ENCODE measurements at places on chromosomes 2 and 18.

GRCh38 chr18:697800-698199 is 14.6 kb downstream of the ENOSF1 start:
- DNase-seq = no peak

DNA sequence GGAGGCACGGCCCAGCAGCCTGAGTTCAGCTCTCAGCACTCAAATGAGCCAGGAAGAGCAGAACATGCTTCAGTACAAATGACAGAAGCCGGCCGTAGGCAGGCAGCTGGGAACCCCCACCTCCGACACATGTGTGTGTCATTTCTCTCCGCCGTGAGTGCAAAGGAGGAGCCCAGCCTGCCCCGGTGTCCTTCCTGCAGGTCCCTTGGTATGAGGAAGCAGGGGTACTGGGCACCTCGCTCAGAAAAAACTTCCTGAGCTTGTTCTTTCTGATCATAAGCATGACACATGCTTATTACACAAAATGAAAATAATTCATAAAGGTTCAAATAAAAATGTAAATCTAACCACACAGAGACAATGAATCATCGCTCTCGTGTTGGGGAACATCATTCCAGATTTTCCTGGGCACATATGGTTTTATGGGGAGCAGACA is 35.3 kb downstream of the KCNF1 start:
- DNase-seq = no peak

DNA sequence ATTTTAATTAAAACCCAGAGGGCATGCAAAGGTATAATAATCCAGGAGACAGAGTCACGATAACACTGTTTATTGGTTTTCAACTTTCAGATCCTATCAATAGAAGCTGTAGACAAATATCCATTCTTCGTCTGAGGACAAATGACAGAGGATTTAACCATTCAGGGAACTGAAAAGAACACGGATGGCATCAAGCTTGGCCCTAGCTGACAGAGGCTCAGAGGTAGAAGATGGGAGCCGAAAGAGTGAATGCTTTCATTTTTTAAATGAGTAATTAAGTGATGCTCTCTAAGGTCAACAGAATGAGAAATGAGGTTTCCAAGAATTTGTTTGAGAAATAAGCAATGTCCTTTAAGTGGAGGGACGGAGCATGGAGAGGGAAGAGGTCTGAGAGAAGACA is 62.1 kb downstream of the BCL2 start:
- peak; percentile 24 for DNase-seq

DNA sequence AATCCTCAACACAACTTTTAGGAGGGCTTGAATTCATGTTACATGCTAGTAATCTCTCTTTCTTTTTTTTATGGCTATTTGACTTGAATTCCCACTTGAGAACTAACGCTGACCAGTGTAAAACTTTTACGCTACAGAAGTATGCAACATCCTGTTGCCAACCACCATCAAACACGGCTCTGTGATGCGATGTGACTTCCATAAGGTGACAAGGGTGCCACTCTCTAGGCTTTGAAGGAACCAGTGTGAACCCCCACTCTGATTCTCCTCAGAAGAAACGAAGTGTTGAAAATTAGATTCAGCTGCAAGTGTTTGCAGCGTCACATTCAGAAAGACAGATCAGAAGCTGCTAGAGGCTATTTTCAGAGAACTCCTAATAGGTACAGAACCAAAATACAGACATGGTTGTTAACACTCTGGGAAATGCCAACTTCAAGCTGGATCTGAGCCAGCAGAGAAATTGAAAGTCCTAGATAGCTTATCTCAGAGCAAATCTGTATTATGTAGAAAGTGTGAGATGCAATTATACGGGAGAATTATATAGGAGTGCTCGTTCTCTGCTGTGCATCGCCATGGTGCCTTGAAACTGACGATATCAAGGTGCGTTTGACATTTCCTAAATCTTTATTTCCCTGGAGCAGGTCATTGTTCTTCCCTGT is 271.2 kb downstream of the LPIN1 start:
- DNase-seq = no peak

DNA sequence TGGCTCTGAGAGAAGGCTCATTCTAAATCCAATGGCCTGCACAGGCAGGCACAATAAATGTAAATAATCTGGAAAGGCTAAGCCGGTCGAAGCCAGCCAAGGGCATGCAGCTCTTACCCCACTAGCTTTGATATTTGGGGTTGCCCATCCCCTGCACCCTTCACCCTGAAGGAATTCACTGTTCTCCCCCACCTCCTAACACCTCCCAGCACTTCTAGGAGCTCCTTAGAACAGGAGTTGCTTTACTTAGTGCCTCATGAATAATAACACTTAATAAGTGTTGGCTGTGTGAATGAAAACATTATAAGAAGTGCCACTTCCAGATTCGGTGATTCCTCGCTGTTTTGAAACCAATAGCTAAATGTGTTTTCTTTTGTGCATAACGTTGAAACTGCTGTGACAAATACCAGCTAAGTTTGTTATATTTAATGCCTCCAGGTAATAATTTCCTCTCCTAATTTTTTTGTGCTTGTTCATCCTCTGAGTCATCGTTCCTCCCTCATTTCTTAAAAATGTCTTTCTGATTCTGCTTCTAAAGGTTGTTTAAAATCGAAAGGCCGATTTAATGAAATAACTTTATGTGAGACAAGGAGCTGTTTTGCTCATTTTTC is 458.8 kb downstream of the METTL4 start:
- no peak for DNase-seq

DNA sequence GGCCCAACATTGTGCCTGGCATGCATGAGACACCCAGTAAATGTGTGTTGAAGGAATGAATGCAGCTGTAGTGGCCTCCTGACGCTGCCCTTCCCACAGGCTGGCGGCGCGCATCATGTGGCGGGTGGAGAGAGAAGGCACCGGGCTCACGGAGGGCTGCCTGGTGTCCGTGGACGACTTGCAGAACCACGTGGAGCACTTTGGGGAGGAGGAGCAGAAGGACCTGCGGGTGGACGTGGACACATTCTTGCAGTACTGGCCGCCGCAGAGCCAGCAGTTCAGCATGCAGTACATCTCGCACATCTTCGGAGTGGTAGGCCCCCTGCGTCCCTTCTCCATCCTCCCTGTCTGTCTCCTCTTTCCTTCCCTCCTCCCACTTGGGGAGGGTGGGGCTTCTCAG is 20.1 kb downstream of the SMYD1 start:
- no peak for DNase-seq

GRCh38 chr2:158724803-158725381 is 70.2 kb upstream of the DAPL1 start:
- DNase-seq = no peak

DNA sequence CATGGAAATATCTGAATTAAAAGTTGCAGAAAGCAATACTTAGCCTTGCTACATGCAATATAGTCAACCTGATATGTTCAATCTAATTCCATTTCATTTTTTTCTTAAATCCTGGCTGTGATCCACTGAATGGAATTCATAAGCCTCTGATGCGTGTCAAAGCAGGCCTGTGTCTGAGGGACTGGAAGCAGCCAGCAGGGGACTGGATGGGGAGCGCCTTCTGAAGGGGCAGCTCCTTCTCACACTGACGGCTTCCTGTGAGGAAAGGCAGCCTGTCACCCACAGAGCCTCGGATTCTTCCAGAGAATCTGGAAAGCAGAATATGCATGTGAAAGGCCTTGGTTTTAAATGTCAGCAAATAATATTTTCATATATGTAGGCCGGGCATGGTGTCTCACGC is 73.5 kb downstream of the KCNF1 start:
- DNase-seq = no peak

DNA sequence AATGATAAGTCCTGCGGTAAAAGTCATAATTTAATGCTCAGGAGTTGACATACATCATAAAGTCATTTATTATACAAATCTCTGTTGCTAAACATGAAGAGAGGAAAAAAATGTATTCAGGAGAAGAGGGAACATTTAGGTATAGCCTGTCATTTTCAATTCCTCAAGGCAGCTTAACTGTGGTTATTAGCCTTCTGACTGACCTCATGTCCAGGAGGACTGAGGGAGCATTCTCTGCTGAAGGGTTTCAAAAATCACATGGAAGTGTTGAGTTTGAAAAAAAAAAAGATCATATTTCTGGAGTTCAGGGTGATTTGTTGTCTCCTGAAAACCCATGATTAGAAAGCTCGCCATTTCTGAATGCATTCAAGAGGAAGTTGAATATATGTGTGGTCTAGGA is 1371.1 kb upstream of the LRRTM1 start:
- no peak for DNase-seq

DNA sequence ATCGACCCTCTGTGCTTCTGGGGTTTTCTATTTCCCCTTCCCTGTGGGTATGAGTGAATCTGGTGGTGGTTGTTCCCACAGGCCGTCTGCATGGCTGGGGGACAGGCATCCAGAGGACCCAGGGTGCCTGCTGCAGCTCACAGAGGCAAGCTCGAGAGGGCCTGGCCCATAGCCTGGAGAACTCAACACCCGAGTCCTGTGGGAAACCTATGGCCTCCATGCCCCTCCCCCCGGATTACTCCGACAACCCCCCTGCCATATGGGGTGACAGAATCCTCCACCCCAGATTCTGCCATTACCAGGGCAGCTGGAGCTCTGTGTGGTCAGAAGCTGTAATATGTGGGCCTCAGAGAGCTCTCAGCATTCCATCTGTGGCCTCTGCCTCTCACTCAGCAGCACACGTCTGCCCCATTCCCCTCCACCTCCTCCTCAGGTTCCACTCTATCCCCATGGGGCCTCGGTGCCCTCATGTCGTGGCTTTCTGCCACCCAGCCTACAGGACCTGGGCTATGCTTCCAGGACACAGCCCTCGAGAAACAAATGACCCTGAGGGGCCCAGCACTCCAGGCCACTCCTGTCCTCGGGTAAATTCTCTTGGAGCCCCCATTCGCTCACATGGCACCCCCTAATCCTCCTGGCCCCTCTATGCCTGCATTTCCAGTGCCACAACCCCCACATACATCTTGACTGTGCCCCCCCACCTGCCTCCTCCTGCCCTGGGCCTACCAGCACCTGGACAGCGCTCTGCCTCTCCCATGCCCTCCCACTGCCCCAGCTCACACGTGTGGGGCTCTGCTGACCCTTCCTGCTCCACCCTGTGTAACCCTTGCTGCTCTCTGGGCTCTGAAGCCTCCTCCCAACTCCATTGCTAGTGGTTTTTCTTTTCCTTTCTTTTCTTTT is 3.6 kb downstream of the MZT2A start:
- DNase-seq = no peak
